Activated CD4-positive, CD25-positive, alpha-beta regulatory T cell treated with anti-CD3 and anti-CD28 coated beads, Interleukin-2, amount 50 U/mL, for 72 hours (primary cell): ENCODE measurements at places on chromosomes 5 and 9.

DNA sequence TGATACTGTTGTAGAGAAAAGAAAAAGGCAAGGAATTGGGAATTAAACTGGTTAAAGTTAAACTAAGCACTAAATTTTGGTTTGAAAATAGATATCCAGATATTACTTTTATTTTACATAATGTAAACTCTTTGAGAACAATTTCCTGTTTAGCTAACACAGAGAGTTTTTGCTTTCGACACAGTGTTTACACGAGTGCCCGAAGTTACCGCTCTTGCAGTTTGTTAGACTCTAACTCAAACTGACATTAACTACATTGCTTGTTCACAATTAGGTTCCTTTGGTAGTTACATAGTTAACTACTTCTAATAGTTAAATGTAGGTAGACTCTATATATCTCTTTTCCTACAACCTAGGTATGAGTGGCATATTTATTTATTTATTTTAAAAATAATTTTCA is 117.1 kb upstream of the CHD1 start:
- no peak for DNase-seq

GRCh38 chr9:91885746-91886413 is 64.1 kb downstream of the ROR2 start:
- DNase-seq, result no peak

DNA sequence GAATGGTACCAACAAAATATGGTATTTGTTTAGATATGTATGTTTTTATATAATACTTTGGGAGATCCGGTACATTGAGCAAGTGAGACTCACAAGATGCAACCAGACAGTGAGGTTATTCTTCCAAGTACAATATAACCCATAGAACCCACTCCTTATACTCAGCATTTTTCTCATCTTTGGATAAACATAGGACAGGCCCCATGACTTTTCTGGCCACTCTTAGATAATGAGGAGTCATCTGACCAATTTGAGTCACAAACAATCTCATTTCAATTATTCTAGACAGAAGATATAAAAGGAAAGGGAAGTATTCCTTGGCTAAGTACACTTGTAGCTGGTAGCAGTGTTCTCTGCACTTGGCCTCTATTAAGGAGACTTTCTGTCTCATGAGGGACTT is 150.2 kb downstream of the SGCD start:
- no peak for DNase-seq

DNA sequence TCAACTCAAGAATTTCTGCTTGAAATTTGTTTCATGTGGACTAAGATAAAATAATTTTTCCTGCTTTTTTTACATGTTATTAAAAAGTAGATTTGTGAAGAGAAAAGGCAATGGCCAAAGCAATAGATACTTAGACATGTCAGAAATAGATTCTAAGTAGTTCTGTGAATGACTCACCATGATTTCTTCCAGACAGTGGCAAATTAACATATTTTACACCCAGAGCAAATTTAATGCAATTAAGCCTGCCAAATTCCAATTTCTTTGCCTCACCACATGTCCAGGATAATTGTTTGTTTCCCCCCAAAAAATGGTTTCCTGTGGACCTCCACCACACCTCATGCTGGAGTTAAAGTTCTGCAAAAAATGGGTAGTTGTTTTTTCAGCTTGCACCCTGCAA is 651.4 kb downstream of the CETN3 start:
- DNase-seq, result no peak

- no peak for DNase-seq
Measured at GRCh38 chr9:87578625-87579024, 81.0 kb downstream of the DAPK1 start.

DNA sequence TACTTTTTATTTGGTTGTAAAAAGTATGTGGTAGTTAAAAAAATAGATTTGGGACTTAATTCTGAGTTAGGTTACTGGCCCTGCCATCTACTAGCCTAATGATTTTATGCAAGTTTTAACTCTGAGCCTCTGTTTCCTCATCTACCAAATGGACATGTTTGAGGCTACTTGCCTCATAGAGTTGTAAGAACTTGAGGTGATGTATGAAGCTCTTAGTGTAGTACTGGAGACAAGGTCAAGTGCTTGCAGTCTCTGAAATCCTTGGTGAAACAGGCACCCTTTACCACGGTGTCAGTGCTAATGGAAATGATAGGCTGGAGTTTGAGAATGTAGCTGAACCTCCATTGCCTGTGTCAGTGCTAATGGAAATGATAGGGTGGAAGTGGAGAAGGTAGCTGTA is 15.3 kb downstream of the GPR107 start:
- DNase-seq, result no peak

- no peak for DNase-seq
Measured at GRCh38 chr9:131880833-131881583, 141.1 kb upstream of the RAPGEF1 start.

DNA sequence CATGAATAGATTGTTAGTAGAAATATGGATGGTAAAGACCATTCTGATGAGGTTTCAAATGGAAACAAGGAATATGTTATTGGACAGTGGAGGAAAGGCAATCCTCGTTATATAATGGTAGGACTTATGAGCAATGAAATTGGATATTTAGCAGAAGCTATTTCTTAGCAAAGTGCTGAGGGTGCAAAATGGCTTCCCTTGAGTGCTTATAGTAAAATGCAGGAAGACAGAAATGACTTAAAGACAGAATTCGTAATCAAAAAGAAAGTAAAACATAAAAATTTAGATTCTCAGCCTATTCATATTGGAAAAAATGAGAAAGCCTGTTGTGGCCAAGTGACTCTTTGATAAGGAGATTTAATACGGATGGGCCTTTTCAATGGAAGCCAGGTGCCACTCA is 102.1 kb upstream of the ADRA1B start:
- no peak for DNase-seq
